ENCODE measurements at places on chromosomes 6 and 20. TPM values are rescaled to one million over a fixed set of nuclear protein-coding genes. Genes with fewer than 3 reads are reported as not detected.

Gene COL21A1
- not detected for polyA plus RNA-seq

Gene DLL1
- polyA plus RNA-seq, result 0.60 TPM

Gene KCNK5
- polyA plus RNA-seq, result 0.20 TPM

Gene VAPB
- 21.9 TPM for polyA plus RNA-seq

Gene NKAPL
- 0.12 TPM for polyA plus RNA-seq

DNA sequence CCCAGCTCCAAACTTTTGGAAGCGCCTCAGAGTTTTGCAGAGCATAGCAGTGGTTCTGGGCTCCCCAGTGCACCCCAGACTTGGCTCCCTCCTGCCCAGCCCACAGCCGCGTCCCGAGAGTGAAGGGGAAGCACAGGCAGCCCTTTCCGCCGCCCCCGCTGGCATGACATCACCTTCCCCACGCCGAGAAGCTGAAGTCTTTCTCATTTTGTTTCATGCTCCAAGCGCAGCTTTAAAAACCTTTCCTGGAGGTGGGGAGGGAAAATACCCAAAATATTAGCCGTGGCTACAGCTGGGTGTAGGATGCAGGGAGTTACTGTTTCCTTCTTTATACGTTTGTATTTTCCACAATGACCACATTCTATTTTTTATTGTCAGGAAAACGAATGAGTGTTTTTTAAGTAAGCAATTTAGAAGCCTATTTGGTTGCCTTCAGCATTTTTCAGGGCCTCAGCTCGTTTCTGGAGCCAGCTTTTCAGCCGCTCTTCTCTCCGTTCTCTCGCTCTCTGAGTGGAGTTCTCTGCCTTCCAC, 72.9 kb downstream of the SNX5 start:
- H3K4me3 ChIP-seq, result no peak overlapping the region
- no peaks in the 10 kb centered on the region for H3K27me3 ChIP-seq
- no peak overlapping the region for H3K27ac ChIP-seq
- H3K4me1 ChIP-seq, result no peaks in the 10 kb centered on the region
- peak; percentile 8 for DNase-seq

- H3K36me3 ChIP-seq, result no peaks in the 10 kb centered on the region
- DNase-seq, result no peak
- no peak overlapping the region for H3K27ac ChIP-seq
- H3K4me1 ChIP-seq, result no peaks in the 10 kb centered on the region
Observed at GRCh38 chr6:167907837-167908681, 81.3 kb downstream of the AFDN start.

DNA sequence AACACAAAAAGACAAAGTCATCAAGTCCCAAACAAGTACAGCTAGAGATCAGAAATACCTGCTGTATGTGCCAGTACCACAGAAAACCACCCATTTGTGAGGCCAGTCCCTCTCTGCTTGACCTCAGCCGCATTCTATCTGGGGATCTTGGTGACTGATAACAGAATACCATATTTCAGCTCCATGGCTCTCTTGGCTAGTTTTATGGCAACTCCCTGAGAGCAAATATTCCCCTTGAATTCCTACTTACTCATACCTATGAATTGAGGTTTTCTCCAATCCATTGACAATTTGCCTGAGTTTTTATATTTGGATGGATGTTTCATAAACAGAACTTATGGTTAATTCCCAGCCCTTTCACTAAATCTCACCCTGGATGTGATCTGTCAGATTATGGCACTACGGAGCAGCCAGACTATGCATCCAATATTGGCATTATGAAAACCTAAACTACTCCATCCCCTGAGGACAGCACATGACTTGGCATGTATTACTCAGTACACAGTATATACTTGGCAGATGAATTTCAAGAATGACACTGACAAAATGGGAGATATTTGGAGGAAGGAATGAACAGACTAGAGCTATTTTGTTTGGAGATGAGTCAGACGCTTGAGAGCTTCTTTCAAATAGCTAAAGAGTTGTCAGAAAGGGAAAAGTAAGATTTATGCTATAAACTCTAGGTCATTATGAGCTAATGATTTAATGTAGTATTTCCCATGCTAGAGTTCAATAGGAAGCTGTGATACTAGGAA, 95.7 kb downstream of the PRDM1 start:
- no peaks in the 10 kb centered on the region for H3K27me3 ChIP-seq
- DNase-seq, result no peak
- H3K36me3 ChIP-seq, result no peaks in the 10 kb centered on the region
- H3K4me1 ChIP-seq, result peaks cover 30% of the 10 kb centered on the region

GRCh38 chr6:41937861-41938574, 3.6 kb downstream of the CCND3 start:
- peak; percentile 74 for DNase-seq
- peaks cover 70% of the 10 kb centered on the region for H3K4me1 ChIP-seq
- H3K36me3 ChIP-seq, result peaks cover 48% of the 10 kb centered on the region
- peak overlapping the region; percentile 68 for H3K4me3 ChIP-seq

- H3K27ac ChIP-seq, result no peak overlapping the region
- H3K4me1 ChIP-seq, result no peaks in the 10 kb centered on the region
- H3K4me3 ChIP-seq, result no peak overlapping the region
- H3K36me3 ChIP-seq, result no peaks in the 10 kb centered on the region
- no peaks in the 10 kb centered on the region for H3K27me3 ChIP-seq
Observed at GRCh38 chr6:44737829-44738528, 350.5 kb downstream of the CDC5L start.

GRCh38 chr20:10090588-10091166, 55.9 kb downstream of the ANKEF1 start:
- H3K27me3 ChIP-seq, result no peaks in the 10 kb centered on the region
- no peak overlapping the region for H3K27ac ChIP-seq
- no peaks in the 10 kb centered on the region for H3K36me3 ChIP-seq
- H3K4me1 ChIP-seq, result no peaks in the 10 kb centered on the region
- peak; percentile 32 for DNase-seq
- H3K4me3 ChIP-seq, result no peak overlapping the region

DNA sequence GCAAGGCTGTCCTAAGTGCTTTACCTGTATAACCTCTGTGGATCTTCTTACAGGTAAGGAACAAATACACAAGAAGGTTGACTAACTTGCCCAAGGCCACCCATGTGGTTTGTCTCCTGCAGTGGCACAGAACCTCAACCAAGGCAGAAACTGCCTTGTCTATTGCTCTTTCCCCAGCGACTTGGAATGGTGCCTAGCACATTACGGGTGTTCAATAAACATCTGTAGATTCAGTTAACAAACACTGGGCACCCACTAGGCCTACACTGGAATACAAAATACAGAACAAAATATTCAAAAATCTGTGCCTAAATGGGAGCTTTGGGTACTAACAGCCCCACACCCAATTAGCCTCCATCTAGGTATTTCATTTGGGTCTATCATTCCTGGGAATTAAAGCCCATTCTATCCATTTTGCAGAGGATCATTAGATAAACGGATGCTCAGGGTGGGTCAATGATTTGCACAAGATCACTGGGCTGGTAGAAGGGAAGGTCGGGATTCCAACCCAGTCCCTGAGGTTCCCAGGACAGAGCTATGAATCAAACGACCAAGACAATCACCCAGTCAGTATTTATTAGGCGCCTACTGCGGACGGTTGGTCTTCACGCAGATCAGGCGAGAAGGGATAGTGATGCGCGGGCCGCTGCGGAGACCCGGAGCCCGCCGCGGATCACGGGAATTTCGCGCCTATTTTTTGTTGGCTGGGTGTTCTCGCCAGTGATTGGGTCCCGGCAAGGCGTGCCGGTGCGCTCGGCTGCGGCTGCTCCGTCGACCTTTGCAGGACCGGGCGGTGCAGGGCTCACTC, at the start of gene STK35:
Gene STK35 (plus strand): TSS at position 771 of the 808 bp plus-strand sequence. CDS start 55 bp downstream, outside the sequence.
- H3K36me3 ChIP-seq, result no peaks in the 10 kb centered on the region
- no peaks in the 10 kb centered on the region for H3K27me3 ChIP-seq
- peaks cover 35% of the 10 kb centered on the region for H3K4me1 ChIP-seq
- H3K27ac ChIP-seq, result peak within 1 kb of the TSS; percentile 96

Measured in naive thymus-derived CD4-positive, alpha-beta T cell (primary cell).